ENCODE measurements at places on chromosomes 11 and 22.

GRCh38 chr11:102177974-102178631 is 67.9 kb downstream of the YAP1 start:
- DNase-seq = no peak

GRCh38 chr11:68988491-68988890 is 7.7 kb upstream of the MRGPRD start:
- DNase-seq = no peak

DNA sequence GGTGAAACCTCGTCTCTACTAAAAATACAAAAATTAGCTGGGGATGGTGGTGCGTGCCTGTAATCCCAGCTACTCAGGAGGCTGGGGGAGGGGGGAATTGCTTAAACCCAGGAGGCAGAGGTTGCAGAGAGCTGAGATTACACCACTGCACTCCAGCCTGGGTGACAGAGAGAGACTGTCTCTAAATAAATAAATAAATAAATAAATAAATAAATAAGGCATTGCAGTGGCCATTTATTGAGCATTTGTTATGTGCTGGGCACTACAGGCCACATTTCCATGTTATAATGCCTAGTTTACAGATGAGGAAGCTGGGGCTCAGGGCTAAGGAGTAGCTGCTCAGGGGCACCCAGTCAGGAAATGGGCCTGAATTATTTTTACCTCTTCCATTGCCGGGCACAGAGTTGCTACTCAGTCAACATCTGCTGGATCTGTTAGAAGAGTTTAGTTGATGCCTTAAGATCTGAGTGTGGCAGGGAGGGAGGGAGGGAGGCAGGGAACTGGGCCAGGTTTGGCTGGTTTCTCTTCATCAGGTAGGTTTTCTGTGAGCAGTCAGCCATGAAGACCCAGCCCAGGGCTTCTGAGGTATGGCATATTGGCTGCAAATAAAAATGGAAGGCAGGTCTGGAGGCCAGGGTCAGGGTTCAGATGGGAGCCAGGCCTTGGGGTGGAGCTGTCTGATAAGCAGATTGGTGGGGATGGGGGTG is 5.6 kb downstream of the PVALB start:
- DNase-seq = no peak

- no peak for DNase-seq
These were observed 160.8 kb upstream of the NECTIN1 start for GRCh38 chr11:119889728-119890280.
